Spleen (tissue), 13 donors: ENCODE measurements at places on chromosomes 2 and 18. TPM values are rescaled to one million over a fixed set of nuclear protein-coding genes. Genes with fewer than 3 reads are reported as not detected.

ATP6V1C2 gene
- total RNA-seq, result 1.3 TPM

KLHL41 gene
- 0.43 TPM for total RNA-seq

UNC80 gene
- total RNA-seq, result 0.23 TPM

ABCG8 gene
- total RNA-seq, result not detected

ABCG5 gene
- total RNA-seq, result not detected

DUSP28 gene
- 7.1 TPM for total RNA-seq

- no peak for DNase-seq
Measured at GRCh38 chr2:167480232-167480985, 592.1 kb downstream of the XIRP2 start.

DNA sequence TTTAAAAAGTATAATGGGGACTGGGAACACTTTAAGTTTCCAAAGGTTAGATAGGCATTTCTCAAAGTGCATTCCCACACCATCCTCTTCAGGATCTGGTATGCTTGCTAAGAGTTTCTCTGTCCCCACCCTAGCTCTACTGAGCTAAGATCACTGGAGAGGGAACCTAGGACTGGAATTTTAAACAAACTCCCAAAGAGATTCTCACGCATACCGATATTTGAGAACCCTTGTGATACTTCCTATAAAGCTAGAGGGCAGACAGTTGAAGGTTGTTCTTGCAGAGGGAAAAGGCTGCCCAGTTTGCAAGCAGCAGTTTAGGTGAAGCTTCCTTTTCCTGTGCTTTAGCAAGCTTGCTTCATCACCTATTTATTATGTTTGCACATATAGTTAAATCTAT, 3.6 kb downstream of the CNRIP1 start:
- DNase-seq, result no peak

DNA sequence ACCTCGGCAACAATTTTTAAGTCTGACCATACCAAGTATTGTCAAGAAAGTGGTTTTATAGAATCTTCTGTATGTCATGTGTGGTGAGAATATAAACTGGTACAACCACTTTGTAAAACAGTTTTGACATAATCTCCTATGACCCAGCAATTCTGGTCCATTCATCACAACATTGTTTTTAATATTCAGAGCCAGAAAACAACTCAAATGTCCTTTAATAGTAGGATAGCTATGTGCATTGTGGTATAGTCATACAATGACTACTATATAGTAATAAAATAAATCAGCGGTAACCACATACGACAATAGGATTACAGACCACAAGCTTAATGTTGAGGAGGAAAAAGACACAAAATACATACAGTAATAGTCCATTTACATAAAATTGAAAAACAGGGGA, 175.2 kb upstream of the SPATS2L start:
- DNase-seq, result no peak

GRCh38 chr18:79953971-79954651, 2.7 kb upstream of the SLC66A2 start:
- no peak for DNase-seq
